Stimulated activated CD4-positive, alpha-beta T cell treated with anti-CD3 and anti-CD28 coated beads, Interleukin-15, amount 100 ng/mL, for 1 hour (primary cell): ENCODE measurements at places on chromosomes 3 and 15.

DNA sequence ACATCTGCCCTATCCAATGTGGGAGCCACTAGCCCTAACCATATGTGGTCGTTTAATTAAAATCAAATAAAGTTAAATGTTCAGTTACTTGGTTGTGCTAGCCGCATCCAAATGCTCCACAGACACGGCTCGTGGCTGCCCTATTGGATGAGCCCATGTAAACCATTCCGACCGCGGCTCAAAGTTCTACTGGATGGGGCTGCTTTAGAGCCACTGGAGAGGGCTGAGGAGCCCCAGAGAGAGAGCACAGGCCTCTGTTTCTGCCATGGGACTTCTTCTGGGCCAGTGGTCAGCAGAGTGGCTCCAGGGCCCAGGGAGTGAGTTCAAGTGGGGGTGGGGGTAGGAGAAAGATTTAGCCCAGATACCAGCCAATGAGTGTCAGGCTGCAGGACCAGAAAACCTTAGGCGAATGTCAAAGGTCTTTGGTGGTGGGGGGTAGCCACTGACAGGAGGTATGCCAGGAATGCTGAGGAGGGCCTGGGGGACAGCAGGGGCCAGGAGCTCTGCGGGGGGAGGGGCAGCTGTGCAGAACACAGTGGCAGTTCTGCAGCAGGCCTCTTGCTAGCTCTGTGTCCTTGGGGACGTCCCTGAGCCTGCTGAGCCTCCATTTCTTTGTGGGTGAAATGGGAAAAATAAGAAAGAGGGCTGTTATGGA is 30.1 kb downstream of the SPSB4 start:
- no peak for DNase-seq

DNA sequence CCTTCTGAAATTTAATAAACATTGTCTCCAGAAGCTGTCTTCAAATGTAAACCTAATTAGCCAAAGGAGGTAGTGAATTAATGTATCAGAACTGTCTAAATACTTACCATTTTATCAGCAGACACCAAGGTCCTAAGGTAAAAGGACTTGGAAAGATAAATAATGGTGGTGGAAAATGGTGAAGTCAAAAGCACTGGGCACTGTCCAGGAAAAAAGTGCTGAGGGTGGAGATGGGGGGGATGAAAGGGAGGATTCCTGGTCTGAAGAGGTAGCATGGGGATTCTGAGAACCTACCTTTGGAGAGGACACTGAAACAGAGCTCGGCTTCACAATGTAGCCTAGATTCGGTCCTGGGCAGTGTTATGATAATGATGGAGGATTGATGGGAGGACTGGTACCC is 149.0 kb upstream of the DPH6 start:
- no peak for DNase-seq

DNA sequence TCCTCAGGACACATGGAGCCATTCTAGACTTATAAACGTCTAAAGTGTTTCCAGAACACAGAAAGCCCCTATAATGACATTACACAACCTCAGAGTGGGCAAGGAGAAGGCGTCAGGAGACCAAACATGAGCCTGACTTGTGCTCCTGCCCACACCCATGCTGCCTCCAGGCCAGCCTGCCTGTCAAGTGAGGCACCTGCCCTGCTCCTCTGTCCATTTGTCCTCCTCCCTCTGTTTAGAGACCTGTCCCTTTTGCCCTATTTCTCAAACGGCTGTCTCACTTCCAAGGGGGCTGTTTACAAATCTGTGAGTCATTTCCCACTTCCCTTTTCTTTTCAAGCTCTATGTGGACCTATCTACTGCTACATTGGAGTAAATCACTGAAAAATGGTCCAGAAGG is 21.0 kb downstream of the ZDHHC3 start:
- no peak for DNase-seq

DNA sequence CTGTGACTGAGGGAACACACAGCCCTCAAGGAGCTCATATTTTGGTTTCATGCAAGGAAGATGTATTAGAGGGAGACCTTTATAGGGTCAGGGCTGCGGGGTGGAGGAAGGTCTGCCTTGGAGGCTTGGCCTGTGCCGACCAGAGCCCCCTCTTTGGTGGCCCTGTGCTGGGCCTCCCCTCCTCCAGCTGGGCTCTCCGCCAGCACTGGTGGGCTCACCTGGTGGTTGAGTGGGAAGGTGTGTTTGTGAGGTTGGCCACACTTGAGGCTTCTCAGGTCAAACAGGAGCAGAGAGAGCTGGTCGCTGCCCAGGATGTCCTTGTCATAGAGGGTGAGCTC is 2.6 kb downstream of the PLA2G4F start:
- no peak for DNase-seq

DNA sequence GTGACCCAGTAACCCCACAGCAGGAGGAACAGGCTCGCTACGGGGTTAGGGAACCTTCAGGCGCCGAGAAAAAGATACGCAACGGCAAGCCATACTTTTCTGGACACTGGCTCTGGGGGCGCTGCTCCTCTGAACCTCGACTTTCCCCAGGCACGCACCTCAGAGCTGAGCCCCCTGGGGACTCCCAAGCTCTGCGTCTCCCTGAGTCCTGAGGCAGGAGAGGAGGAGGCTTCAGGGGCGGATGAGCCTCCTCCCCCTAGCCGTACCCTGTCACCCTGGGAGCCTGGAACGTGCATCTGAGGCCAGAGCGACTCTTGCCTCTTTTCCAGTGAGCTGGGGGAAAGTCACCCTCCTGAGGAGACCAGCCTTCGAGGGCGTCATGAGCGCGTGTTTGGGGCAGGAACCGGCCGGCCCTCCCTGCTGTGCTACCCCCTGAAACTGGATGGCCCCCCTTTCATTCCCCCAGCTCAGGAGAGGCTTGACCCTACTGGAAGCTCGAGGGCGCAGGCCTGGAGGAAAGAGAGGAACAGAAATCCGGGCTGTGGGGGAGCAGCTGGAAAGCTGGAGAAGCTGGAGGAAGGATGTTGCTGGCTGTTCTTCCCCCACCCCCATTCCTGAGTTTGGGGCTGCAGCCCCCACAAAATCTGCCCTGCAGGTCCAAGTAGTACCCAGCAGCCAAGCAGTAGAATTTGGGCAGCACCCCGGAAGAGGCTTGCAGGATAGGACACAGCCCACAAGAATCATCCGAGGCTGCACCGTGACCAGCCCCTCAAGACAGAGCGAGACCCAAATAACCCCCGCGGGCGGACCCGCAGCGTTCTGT is 25.1 kb upstream of the POLG start:
- DNase-seq = no peak

DNA sequence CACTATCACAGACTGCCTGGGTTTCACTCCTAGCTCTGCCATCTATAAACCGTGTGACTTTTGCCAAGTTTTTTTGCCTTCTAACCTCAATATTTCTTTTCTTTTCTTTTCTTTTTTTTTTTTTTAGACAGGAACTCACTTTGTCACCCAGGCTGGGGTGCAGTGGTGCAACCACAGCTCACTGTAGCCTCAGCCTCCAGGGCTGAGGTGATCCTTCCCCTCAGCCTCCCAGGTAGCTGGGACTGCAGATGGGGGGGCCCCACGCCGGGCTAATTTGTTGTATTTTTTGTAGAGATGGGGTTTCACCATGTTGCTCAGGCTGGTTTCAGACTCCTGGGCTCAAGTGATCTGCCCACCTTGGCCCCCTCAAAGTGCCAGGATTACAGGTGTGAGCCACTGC is 3.2 kb upstream of the ADAM10 start:
- DNase-seq = no peak

GRCh38 chr3:128895843-128896697 is 16.6 kb downstream of the ACAD9 start:
- no peak for DNase-seq

GRCh38 chr3:112314649-112315048 is 18.3 kb upstream of the CD200 start:
- no peak for DNase-seq

GRCh38 chr3:39260957-39261356 is 18.9 kb downstream of the CX3CR1 start:
- no peak for DNase-seq

DNA sequence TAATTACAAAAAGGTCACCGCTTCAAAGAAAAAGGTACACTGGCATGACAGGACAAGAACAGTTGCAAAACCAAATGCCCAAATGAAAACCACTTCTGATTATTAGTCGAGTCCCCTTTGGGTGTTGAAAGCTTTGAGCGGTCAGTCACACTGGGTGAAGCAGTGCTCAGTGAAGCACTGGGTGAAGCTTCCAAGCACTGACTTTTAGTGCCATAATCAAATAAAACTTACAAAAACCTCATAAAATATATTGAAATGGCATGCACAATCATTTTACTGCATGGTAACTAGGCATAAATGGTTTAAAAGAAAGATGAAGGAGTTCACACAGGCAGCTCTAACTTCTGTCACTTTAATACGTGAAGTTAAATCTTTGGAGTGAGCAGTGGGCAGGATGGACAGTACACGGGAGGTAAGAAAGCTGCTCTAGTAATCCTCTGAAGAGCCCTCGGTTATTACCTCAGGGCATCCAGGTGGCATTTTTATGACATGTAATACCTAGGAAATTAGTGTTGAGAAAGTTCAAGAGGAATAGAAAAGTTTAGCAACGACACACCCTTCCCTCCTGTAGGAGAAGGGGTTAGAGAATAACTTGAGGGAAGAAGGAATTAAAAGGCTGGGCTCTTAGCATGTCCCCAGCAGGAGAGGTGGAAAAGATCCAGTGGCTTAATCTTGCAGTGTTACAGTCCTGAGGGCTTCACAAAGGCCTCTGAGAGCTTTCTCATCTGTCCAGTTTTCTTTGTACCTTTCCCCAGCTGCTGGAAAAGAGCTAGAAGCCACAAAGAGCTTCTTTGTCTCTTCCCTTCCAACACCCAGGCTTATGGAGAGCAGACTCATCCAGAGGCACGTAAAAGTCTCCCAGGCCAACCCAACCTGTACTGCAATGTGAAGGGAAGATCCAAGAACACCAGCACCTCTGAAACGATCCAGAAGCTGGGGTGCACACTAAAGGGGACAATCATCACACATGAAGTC is 64.9 kb upstream of the MYO5C start:
- DNase-seq = no peak
